Left cardiac atrium (tissue), 4 donors: ENCODE measurements at places on chromosomes 4 and X. TPM values are rescaled to one million over a fixed set of nuclear protein-coding genes. Genes with fewer than 3 reads are reported as not detected.

The TAF9B gene
- total RNA-seq = 20.8 TPM

The HSD17B13 gene
- 0.18 TPM for total RNA-seq

The NLGN4X gene
- total RNA-seq = 6.4 TPM

DNA sequence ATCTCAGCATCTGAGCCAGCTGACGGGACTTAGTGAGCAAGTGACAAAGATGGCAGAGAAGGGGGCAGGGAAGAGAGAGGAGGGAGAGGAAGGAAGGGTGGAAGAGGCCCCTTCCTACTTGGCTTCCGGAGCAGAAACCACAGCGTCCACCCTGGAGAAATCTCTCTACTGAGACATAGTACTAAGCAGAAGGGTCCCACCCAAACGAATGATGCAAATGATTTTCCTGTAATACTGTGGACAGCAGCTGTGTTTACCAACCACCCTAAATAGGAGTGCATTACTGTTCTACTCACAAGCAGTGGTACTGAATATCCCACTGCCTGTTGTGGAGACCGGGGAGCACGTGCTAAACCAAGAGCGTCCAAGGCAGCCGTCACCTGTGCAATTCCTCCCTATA, 29.4 kb downstream of the DTHD1 start:
- peak; percentile 20 for DNase-seq

DNA sequence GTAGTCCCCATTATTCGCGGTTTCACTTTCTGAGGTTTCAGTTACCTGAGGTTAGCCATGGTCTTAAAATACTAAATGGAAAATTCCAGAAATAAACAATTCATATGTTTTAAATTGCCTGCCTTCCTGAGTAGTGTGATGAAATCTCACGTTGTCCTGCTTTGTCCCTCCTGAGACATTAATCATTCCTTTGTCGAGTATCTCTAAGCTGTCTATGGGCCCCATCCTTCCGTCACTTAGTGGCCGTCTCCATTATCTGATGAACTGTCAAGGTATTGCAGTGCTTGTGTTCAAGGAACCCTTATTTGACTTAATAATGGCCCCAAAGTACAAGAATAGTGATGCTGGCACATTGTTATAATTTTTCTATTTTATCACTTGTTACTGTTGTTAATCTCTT, 94.8 kb downstream of the ADGRL3 start:
- no peak for DNase-seq

DNA sequence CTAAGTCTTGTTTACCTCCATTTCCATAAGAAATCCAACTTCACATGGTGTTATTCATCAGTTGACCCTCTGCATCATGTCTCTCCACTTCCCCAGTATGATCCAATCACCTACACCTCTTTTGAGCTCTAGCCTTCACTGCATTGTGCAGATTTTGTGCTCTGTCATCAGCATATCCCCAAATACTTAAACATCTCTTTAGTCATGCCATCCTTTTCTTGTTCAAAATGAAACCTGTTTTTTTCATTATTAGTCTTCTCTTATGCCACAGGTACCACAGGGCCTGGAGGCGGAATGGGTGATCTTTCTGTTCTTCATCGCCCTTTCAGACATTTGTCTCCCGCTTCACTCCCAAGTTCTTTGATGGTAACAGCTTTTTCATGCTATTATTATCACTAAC, 382.7 kb upstream of the GALNTL6 start:
- no peak for DNase-seq

DNA sequence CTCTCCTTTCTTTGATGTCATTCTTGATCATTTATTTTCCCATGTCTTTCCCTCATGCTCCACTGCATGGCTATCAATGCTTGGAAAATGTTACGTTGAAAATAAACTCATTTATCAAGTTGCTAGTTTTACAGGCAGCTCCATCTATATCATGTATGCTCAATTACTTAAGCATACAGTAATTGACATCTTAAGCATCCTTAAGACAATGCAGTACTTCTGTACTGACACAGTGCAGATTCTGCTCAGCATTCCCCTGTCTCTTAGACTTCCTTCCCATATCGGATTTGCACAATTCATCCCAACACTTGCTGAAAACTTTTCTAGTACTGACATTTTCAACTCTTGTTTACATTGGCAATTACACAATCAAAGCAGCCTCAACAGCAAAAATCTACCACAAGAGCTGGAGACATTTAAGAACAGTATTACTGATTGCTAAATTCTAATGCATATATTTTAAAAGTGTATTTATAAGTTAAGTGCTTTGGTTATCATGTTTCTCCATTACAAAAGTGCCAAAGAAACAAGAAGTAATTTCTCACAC, 165.6 kb downstream of the ATP10D start:
- DNase-seq = no peak

GRCh38 chrX:13258052-13258444, 61.8 kb downstream of the ATXN3L start:
- DNase-seq = no peak

DNA sequence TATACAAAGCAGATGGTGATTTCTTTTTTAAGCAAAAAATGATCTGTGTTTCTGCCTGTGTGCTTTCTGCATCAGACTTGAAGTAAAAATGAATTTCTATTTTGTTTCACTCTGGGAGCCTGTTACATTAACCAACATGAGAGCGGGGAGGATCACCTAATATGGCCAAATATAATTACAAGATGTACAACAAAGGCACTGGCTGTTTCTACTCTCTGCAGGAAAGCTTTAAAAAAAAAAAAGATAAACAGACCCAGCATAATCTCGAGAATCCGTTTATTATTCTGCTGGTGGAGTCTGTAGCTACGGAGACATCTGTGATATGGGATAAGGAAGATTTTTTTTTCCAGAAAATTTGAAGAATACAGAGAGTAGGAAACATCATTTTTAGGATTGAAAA, 103.6 kb downstream of the COMMD8 start:
- DNase-seq = no peak

- DNase-seq = no peak
These were observed 130.1 kb downstream of the CEP135 start for GRCh38 chr4:56078866-56079265.

GRCh38 chr4:112316360-112316759, 19.2 kb downstream of the ALPK1 start:
- DNase-seq = no peak

DNA sequence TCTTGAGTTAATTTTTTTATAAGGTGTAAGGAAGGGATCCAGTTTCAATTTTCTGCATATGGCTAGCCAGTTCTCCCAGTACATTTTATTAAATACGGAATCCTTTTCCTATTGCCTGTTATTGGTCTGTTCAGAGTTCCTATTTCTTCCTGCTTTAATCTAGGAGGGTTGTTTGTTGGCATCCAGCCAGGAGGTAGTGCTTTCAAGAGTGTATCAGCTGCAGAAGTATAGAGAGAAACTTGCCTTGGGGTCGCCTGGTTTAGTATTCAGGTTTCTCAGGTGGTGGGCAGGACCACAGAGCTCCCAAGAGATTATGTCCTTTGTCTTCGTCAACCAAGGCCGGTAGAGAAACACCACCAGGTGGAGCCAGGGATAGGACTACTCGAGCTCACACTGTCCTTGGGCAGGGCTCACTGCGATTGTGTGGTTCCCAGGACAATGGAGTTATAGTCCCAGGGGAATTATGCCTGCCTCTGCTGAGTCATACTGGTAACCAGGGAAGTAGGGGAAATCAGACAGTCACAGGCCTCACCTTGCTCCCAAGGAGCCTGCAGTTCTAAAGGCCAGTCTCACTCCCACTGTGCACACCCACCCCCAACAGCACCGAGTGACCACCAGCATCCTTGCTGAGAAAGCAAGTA, 168.1 kb downstream of the VSIG4 start:
- DNase-seq = no peak

The F8A3 gene
- not detected for total RNA-seq
